ENCODE measurements at places on chromosomes 11 and 22. TPM values are rescaled to one million over a fixed set of nuclear protein-coding genes. Genes with fewer than 3 reads are reported as not detected.

DNA sequence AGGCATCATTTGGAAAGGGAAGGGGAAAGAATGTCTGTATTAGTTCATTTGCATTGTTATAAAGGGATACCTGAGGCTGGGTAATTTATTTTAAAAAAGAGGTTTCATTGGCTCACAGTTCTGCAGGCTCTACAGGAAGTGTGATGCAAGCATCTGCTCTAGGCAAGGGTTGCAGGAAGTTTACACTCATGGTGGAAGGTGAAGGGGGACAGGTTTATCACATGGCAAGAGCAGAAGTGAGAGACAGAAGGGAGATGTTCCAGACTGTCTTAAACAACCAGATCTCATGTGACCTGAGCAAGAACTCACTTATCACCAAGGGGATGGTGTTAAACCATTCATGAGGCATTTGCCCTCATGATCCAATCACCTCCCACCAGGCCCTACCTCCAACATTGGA is 90.6 kb downstream of the CCDC83 start:
- H3K36me3 ChIP-seq = no peaks in the 10 kb centered on the region
- no peak overlapping the region for H3K4me3 ChIP-seq
- H3K27ac ChIP-seq = no peak overlapping the region

DNA sequence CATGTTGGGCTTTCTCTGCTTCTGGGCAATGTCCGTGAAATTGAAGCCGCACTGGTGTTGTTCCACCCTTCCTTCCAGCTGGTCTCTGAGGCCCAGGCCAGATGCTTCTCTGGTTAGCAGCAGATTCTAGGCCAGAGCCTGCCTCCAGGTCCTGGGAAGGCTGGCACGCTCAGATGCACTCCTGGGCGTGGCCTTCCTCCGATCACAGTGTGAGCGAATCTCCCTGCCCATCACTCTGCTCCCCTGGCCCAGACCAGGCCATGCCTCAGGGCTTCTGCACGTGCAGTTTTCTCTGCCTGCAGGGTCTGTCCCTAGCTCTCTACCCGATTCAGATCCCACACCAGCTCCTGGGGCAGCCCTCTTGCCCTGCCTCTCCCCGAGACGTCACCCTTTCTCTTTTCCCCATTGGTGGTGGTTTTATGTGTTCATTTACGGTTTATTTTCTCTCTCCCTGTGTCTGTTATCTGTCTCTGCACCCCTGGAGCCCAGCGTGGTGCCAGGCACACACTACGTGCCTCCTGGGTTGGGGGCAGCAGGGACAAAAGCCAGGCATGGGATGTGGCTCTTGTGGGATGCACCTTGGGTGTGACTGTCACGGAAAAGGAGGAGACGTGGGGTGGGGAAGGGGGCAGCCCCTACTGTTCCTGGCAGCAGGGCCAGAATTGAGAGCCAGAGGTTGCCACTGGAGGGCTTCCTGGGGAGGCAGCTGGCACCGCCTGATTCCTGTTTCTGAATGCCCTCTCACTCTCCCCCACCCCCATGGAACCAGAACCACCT is 66.0 kb downstream of the KCNQ1 start:
- no peak overlapping the region for H3K27ac ChIP-seq
- H3K27me3 ChIP-seq = peaks cover 13% of the 10 kb centered on the region
- H3K36me3 ChIP-seq = no peaks in the 10 kb centered on the region
- no peak overlapping the region for H3K4me3 ChIP-seq
- DNase-seq = peak; percentile 79

DNA sequence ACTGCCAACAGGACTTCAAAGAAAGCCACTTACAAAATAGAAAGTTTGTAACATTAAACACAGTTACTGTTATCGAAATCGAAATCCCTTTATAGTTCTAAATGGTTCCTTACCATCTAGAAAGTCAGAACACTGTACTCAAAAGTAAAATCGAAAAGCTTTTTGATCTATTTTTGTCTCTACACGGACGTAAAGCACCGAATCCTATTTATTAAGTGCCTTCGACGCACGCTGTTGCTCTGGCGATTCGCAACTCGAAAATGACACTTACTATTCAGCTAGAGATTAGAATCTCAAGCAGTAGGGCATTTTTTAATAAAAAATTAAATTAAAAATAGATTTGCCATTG is 78.3 kb downstream of the LARGE1 start:
- peaks cover 7% of the 10 kb centered on the region for H3K4me1 ChIP-seq
- no peak overlapping the region for H3K27ac ChIP-seq
- H3K4me3 ChIP-seq = no peak overlapping the region

- no peaks in the 10 kb centered on the region for H3K27me3 ChIP-seq
- H3K4me3 ChIP-seq = no peak overlapping the region
- peaks cover 12% of the 10 kb centered on the region for H3K36me3 ChIP-seq
- peak; percentile 82 for DNase-seq
Observed at GRCh38 chr11:1883346-1884302, 8.1 kb downstream of the PRR33 start.

- no peak for DNase-seq
- no peaks in the 10 kb centered on the region for H3K27me3 ChIP-seq
- no peaks in the 10 kb centered on the region for H3K4me1 ChIP-seq
- no peaks in the 10 kb centered on the region for H3K36me3 ChIP-seq
- H3K27ac ChIP-seq = no peak overlapping the region
- H3K4me3 ChIP-seq = no peak overlapping the region
Observed at GRCh38 chr11:78654071-78654470, 79.4 kb upstream of the NARS2 start.

DNA sequence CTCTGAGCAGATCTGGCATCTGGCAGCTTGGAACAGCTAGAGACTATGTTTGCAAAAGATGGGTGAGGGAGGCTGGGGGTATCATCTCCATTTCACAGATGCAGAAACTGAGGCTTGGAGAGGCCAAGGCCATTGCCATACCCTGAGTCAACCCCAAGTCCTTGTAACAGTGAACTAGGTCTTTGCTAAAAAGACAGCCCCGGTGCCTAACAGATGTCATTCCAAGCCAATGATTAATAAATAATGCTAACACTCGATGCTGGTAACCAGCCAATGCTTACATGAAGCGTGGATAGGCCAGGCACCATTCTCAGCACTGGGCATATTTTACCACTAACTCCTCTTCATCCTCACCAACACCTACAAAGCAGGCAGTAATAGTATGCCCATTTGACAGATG is 164.0 kb downstream of the MN1 start:
- H3K36me3 ChIP-seq = no peaks in the 10 kb centered on the region
- no peaks in the 10 kb centered on the region for H3K4me1 ChIP-seq
- H3K27ac ChIP-seq = no peak overlapping the region

DNA sequence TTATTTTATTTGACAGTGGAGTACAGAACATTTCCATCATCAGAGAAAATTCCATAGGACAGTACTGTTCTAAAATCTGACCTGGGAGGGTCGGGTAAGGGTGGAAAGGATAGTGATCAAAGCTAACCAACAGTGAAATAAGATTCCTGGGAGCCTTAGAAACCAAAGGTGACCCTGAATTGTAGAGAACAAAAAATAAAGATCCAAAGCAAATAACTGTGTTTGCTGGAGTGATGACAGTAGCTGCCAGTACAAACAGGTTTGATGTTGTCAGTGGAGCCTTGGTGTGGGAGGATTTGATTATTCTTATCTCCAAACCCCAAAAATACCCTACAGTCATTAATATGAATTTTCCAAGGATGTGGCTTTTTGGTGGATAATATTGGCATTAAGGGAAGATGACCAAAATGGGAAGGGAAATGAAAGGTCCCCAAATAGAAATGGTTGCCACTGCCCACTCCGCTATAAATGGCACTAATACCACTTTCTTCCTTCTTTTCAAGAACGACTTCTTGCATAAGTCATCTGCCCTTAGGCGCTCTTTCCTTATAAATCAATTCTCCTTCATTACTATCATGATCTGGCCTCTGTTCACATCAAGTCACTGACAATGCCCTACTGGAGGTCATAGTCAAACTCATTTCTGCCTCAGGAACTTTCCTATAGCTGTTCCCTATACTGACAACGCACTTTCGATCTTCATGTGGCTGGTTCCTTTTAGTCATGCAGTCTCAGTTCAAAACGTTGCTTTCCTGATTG is 44.4 kb downstream of the EHF start:
- H3K27ac ChIP-seq = no peak overlapping the region
- no peak overlapping the region for H3K4me3 ChIP-seq
- peaks cover 5% of the 10 kb centered on the region for H3K27me3 ChIP-seq
- DNase-seq = no peak

DNA sequence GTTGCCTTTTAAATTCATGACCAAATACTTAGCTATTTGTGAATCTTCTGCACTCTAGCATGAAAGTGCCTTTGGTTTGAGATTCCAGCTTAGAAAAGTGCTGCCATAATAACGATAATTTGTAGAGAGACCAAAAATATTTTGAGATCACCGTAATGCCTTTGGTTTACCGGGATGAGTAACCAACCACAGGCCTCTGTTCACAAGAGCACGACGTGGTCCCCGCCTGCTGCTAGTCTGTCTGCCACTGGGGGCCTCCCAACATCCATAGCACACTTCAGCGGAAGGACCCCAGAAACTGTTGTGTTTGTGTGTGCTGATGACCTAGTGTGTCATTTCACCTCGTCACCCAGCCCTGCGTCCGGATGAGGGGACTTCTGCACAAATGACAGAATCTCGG is 67.0 kb upstream of the RASSF10 start:
- H3K36me3 ChIP-seq = peaks cover 56% of the 10 kb centered on the region
- H3K27ac ChIP-seq = no peak overlapping the region
- H3K27me3 ChIP-seq = no peaks in the 10 kb centered on the region
- DNase-seq = no peak
- no peak overlapping the region for H3K4me3 ChIP-seq

Gene PRG3
- total RNA-seq = not detected

Gene PRODH
- under 0.01 TPM for total RNA-seq

DNA sequence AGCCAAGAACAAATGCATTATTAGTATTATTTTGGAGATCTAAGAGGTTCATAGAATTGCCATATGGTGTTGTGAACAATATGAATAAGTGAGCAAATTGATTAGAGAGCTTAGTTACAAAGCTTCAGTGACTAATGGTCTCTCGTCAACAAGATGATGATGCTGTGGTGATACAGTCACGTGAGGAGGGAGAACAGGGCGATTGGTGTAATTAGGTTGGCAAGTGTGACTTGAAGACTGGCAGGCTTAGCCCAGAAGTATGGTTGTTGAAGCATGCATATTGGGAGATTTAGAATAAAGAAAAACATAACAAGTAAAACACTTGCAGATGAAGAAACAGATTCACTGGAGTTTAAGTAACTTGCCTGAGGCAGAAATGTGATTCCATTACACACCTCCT is 100.6 kb upstream of the SORL1-AS1 start:
- no peaks in the 10 kb centered on the region for H3K4me1 ChIP-seq
- no peaks in the 10 kb centered on the region for H3K36me3 ChIP-seq
- peaks cover 39% of the 10 kb centered on the region for H3K27me3 ChIP-seq
- H3K27ac ChIP-seq = no peak overlapping the region
- DNase-seq = no peak

Gene GP1BB
- 1.8 TPM for total RNA-seq

- H3K27ac ChIP-seq = no peak overlapping the region
- H3K4me1 ChIP-seq = no peaks in the 10 kb centered on the region
- peaks cover 30% of the 10 kb centered on the region for H3K27me3 ChIP-seq
- no peak overlapping the region for H3K4me3 ChIP-seq
Observed at GRCh38 chr11:69238573-69239351, 55.2 kb upstream of the MYEOV start.

- H3K27me3 ChIP-seq = no peaks in the 10 kb centered on the region
- DNase-seq = peak; percentile 79
- H3K4me1 ChIP-seq = no peaks in the 10 kb centered on the region
- H3K4me3 ChIP-seq = no peak overlapping the region
Observed at GRCh38 chr22:16917144-16918003, 90.6 kb downstream of the GAB4 start.

All from osteoblast (primary cell).